ENCODE measurements at places on chromosomes 12 and 14.

DNA sequence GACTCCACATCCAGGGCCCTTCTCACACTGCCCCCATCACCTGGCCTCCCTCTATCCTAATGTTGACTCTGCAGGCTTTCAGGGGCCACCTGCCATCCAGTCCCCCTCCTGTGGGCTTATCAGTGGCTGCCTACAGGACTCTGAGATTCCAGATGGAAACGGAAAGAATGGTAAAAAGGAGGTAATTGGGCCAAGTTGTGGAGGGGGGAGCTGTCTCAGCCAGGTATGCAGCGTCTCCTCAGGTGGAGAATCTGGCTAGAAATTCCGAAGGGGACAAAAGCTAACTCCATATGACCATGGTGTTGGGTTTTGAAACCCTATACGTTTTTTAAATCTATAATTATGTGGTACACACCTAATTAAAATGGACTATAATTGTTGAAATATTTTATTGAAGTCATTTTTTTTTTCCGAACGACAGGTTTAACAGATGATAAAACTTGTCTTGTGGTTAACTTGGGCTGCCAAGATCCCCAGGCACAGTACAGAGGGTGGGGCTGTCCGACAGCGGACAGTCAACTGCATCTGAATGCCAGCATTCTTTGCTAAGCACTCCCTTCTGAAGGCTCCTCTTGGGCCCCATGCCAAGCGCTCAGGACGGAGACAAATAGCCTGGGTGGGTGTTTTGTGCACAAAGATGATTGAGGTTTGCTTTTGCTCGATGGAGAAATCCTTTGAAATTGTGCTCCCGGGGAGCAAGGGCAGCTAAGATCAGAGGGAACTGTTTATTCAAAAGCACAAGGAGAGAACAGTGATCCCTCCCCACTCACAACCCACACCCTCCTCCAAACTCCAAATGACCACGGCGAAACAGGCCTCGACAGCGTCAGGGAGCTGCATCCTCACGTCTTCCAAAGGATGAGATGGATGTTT is 365.6 kb downstream of the BCL11B start:
- DNase-seq: no peak

- no peak for DNase-seq
Measured at GRCh38 chr12:22665476-22665875, 40.5 kb downstream of the ETNK1 start.

- no peak for DNase-seq
Measured at GRCh38 chr12:81450920-81451739, 308.0 kb downstream of the PPFIA2 start.

DNA sequence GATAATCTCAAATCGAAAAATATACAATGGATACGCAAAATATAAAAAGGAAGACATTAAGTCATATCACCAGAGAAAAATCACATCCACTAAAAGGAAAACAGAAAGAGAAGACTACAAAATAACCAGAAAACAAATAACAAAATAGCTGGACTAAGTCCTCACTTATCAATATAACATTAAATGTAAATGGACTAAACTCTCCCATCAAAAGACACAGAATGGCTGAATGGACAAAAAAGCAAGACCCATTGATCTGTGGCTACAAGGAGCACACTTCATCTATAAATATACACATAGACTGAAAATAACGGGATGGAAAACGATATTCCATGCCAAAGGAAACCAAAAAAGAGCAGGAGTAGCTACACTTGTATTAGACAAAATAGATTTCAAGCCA is 161.0 kb upstream of the PRKD1 start:
- DNase-seq: no peak

GRCh38 chr14:97417331-97417730 is 620.1 kb downstream of the VRK1 start:
- no peak for DNase-seq

GRCh38 chr12:78994168-78994791 is 129.7 kb downstream of the SYT1 start:
- no peak for DNase-seq

DNA sequence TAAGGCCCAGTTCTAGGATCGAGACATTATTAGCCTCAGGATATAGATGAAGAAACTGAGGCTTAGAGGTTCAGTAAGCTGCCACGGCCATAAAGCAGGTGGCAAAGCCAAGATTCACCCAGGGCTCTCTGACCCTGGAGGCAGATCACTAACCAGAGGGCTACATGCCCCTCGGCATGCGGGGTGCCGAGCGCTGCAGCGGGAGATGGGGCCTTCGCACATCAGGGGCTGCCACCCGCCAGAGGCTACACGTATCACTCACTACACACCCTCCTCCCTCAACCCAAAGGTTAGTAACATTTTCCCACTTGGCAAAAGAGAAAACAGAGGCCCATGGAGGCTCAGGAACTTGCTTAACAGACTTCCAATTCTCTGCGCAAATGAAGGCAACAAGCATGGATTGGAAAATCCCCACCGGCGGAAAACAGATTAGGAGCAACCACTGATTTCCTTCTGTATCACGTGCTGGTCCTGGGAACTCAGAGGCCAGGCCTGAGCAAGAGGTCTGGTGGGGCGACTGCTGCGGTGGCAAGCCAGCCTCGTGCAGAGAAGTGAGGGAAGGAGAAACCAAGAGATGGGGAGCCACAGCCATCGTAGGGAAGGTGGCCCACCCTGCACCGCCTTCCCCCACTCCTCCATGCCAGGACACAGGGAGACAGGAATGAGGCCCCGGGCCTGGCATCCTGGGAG is 6.0 kb downstream of the CCDC85C start:
- DNase-seq: no peak

- DNase-seq: no peak
Measured at GRCh38 chr12:46686267-46686942, 139.4 kb downstream of the SLC38A4 start.

- DNase-seq: no peak
Measured at GRCh38 chr12:48932878-48933277, 7.6 kb upstream of the FKBP11 start.

DNA sequence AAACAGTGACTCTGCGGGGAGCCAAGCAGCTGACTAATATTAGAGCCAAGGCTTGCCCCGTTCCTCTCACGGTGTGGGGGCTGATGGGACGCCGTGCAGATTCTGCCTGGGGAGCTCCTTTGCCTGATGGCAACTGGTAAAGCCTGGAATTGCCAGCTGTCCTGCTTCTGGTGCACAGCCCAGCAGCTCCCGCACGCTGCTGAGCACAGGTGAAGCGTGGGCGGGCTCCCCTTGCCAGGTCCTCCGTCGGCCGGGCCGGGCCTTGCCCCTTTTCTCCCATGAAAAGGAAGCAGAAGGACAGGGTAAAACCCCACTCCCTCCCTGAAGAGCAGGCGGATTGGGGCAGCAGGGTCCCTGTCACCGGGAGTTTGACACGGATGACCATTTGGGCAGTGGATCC is 79.0 kb downstream of the WDR20 start:
- DNase-seq: no peak

DNA sequence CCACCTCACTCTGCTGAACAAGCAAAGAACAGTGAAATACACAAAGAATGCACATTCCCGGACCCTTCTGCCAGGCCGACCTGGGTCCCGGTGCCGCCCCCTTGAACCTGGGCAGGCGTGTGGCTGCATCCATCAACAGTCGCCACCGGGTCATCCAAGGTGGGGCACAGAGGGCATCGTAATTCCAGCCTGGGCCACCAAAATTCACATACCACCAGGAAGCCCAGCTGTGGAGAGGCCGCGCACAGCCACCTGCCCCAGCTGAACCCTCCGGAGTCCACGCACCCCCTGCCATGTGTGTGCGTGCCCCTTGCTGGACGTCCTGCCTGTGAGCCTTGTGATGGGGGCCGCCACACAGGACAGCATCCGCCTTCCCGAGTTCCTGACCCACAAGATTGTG is 85.7 kb downstream of the NOC4L start:
- no peak for DNase-seq

DNA sequence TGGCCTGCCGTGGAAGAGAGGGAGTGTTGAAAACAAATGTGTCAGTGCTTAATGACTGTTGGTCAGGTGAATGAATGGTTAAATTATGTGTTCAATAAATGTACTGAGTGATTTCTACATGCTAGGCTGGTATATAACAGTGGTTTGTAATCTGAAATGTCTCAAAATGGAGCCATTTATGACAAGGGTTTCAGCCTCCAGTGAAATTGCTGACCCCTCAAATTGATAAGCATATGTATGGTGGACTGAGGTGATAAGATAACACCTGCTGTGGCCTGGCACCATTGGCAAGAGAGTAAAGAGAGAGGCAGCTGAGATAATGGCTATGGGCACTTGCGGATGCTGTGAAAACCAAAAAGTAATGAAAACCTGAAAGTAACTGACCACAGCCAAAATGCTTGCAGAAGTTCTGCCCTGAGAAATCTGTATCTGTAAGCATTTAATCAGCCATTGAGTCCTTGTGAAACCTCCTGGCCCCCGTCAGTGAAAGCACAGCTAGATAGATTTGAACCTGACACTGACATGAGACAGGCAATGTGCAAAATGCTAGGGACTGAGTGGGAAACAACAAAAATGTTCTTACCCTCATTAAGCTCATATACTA is 1.4 kb upstream of the BCAT1 start:
- DNase-seq: no peak

DNA sequence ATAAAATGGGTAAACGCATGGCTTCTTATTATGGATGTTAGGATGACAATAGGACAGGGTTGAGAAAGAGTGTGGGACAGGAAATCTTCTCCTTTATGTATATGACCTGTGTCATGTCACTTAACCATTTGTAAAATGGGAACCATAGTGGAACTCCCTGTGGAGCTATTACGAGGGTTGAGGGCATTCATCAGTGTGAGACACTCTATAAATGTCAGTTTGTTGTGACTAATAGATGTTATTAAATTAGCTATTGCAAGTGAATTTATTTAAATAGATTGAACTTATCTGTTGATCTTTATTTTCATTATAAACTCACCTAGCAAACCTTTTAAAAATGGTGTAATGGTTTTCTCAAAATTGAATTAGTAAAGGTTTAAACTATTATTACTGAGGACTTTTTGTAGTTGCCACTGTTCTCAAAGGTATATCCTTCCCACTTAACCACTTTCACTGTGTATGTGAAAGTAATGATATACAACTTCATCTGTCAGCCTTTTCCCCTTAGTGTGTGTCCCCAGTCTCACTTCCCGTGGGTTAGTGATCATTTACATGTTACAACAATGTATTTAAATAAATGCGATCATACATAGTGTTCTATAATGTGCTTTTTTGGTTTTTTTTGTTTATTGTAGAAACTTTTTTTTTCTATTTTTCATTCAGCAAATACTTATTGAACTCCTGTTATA is 17.1 kb downstream of the HELB start:
- DNase-seq: no peak

DNA sequence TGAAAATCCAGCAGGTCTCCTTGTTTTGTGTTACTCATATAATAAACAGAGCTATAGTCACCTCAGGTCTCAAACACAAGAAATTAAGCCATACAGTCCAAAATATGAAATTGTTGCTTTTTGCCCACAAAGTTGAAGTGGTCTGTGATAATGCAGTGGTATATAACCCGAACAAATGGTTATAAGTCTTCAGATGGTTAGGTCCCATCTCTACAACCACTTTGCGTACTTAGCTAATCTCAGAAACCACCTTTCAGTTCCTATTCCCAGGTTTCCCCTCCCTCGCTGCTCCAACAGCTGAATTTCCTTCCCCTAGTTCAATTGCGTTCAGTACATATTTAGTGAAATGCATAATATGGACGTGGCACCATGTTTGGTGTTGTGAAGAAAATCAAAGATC is 3.3 kb upstream of the KCNA5 start:
- DNase-seq: no peak

GRCh38 chr12:28278960-28279359 is 88.7 kb downstream of the CCDC91 start:
- no peak for DNase-seq

DNA sequence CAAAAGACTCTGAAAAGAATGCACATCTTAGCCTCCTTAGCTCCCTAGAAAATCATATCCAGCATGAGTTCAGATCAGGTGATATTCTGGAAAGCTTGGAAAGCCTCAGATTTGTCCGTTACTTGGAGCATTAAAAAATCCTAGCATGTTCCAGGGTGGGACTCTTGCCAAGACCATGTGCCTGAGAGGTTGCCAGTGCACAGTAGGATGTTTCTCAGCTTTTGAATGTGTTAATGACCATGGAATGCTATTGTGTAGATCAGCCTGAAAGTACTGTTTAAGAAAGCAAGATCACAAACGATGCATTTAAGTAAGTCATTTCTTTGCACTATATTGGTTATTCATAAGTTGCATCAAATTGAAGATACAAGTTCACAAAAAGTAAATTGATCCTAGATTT is 230.5 kb downstream of the ETNK1 start:
- no peak for DNase-seq

GRCh38 chr12:95940514-95940913 is 1.9 kb downstream of the CCDC38 start:
- DNase-seq: no peak

DNA sequence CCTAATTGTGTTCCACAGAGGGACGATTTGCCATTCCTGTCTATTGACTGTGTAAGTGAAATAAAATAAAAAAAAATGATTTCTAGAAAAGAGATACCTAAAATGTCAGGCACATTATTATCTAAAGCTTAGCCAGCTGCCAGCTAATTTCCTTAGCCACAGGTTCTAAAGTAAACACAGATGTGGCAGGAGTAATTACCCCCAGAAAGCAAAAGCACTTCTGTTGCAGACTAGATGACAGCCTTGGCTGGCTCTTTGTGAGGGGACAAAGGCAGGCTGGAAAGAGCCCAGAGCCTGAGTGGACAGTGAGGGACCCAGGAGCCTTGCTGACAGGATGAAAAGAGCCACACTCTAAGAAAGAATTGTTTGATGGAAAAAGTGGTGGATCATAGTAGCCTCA is 418.1 kb downstream of the LRIG3 start:
- no peak for DNase-seq

DNA sequence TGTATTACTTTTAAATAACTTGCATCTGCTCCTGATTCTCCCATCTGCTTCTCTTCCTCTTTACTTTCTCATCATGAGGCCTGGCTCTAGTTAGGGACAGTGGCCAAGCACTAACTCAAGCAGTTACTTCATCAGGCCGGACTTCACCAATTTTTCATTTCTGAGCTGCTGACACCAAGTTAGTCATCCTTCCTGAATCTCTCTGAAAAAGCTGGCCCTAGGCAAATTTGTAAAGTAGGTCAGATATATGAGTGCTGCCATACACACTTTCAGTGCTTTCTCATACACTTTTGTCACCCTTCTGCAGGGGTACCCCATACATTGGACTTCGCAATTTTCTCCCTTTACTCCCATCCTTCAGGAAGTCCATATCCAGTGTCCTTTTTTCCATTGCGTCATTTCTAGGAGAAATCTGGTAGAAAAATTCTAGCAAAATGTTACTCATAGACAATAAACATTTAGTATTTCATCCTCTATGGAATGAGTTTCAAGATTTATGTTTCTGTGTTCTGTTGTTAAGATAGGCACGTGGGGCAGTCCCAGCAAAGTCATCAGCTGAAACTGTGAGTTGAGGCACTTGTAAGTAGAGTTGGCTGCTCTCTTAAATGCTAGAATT is 276.8 kb upstream of the TMPO start:
- no peak for DNase-seq

- DNase-seq: no peak
Measured at GRCh38 chr12:89653-90052, 23.1 kb downstream of the IQSEC3 start.

DNA sequence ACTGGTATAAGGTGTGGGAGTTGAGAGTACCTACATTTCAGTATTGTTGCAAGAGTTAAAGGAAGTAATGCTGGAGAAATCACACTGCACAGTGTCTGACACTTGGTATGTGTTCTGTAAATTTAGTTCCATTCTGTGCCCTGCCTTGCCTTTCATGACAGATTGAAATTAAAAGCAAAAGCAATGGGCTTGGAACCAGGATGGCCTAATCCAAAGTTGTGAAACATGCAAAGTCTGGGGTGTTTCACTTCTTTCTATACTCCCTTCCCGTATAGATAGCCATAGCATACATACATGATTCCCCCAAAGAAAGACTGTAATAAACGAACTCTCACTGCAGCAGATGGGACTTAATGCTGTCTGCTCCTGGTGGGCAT is 281.1 kb downstream of the NRXN3 start:
- no peak for DNase-seq

Measured in activated CD8-positive, alpha-beta memory T cell treated with anti-CD3 and anti-CD28 coated beads for 48 hours (primary cell).